ENCODE measurements at places on chromosomes 3 and 15. TPM values are rescaled to one million over a fixed set of nuclear protein-coding genes. Genes with fewer than 3 reads are reported as not detected.

C3orf49 gene
- total RNA-seq: not detected

DNA sequence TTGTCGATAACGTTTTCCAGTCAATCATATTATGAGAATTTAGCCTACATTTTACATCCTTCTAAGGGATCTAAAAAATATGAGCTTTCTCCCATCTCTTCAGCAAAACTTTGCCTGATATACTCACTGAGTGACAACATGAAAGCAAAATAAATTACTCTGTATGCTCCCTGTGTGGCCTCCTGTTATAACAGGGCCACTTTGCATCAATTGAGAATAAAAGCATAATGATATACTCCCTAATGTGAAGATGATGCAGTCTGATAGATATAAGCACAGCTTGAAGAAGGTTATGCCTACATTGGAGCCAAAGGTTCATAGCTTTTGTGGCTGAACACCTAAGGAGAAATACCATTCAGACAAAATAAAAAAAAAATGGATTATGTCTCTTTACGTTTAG lies 561.3 kb upstream of the ZNF717 start:
- DNase-seq: no peak

DNA sequence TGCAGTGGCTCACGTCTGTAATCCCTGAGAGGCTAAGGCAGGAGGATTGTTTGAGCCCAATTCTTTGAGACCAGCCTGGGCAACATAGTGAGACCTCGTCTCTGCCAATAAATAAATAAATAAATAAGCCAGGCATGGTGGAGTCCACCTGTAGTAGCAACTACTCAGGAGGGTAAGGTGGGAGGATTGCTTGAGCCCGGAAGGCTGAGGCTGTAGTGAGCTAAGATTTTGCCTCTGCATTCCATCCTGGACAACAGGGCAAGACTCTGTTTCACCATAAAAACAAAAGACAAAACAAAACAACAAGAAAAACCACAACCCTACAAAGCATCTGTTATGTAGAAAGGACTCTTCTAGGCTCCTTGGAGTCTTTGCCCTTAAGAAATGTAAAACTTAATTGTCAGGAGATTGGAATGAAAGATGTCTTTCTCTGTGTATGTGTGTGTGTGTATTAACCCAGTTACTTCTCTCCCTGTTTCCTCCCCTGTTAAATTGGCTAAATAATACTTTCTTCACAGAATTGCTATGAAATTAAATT lies 9.5 kb downstream of the NECTIN3 start:
- DNase-seq: no peak

DNA sequence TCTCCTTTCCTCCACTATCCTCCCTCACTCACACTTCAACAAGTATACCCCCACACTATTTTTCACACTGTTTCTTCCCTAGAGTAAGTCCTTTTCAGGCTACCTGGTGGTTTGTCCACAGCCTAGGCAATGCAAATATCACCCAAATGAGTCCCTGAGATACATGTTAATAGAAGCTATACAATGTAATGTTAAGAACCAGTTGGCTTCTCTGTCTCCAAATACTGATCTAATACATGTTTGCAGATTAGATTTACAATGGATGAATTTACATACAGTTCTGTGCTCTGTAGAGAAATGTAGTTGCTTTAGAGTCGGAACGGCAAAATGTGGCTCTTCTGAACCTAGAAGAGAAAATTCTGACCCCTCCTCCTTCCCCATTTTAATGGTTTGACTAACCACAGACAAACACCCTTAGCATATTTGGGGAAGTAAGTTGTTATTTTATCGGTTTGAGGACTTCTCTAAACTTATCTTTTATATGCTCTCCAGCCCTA lies 63.6 kb upstream of the MBNL1 start:
- DNase-seq: no peak

- DNase-seq: no peak
Observed at GRCh38 chr15:55037071-55037470, 159.7 kb downstream of the RSL24D1 start.

GRCh38 chr3:170046269-170047132 lies 8.7 kb downstream of the GPR160 start:
- no peak for DNase-seq

WDR93 gene
- not detected for total RNA-seq

GRCh38 chr3:98980915-98981596 lies 79.6 kb upstream of the DCBLD2 start:
- no peak for DNase-seq

All from left ventricle myocardium superior (tissue), 1 donor.